ENCODE measurements at places on chromosomes 2 and 18.

GRCh38 chr2:189726271-189726670 is 36.3 kb downstream of the OSGEPL1 start:
- no peak for DNase-seq

GRCh38 chr2:158143703-158144360 is 42.2 kb downstream of the UPP2 start:
- no peak for DNase-seq

- DNase-seq, result no peak
Measured at GRCh38 chr18:51603551-51603950, 406.1 kb upstream of the MEX3C start.

GRCh38 chr2:96580771-96581170 is 44.2 kb downstream of the ARID5A start:
- no peak for DNase-seq

- no peak for DNase-seq
Measured at GRCh38 chr2:235658351-235659174, 164.7 kb downstream of the AGAP1 start.

Measured in activated T-cell treated with anti-CD3 and anti-CD28 coated beads, Interleukin-2, amount 50 U/mL, for 48 hours (primary cell).